ENCODE measurements at places on chromosomes 3 and 15. TPM values are rescaled to one million over a fixed set of nuclear protein-coding genes. Genes with fewer than 3 reads are reported as not detected.

DNA sequence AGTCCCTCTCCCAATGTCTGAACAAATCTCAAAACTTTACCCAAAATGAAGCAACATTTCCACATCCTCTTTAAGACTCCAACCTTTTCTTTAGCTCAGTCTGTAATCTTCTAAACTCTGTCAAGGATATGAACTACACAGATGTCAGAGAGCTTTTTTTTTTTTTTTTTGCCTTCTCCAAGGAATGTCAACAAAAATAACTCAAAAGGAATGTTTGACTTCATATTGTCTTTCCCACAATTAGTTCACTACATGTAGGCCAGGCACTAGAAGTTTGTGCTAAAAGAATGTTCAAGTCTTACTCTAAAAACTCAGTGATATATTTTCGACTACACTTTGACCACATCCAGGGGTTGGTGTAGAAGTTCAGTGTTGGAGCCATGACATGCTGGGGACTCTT, 37.1 kb downstream of the ADAMTS9 start:
- no peak for DNase-seq

DNA sequence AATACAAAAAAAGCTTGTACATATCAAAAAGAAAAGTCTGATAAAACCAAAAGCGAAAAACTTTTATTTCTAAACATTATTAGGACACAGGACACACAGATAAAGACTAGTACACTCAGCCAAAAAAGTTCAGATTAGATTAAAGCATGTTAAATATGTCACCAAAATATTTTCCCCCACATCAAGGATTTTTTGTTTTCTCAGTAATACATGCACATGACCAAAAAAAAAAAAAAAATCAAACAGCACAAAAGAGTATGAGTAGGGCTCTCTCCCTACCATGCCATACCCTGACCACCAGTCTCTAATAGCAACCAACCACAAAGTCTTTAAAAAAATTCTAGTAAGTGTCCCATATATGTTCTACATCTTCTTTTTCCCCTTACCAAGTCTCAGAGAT, 77.4 kb downstream of the LRRFIP2 start:
- no peak for DNase-seq

DNA sequence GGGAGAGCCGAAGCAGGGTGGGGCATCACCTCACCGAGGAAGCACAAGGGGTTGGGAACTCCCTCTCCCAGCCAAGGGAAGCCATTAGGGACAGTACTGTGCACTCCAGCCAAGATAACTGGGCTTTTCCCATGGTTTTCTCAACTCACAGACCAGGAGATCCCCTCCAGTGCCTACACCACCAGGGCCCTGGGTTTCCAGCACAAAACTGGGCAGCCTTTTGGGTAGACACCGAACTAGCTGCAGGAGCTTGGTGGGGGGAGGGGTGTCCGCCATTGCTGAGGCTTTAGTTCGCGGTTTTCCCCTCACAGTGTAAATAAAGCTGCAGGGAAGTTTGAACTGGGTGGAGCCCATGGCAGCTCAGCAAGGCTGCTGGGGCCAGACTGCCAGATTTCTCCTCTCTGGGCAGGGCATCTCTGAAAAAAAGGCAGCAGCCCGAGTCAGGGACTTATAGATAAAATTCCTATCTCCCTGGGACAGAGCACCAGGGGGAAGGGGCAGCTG, 129.6 kb upstream of the LMCD1 start:
- DNase-seq, result no peak

- DNase-seq, result no peak
These were observed 17.0 kb downstream of the PCYT1A start for GRCh38 chr3:196270499-196270898.

The TMOD2 gene
- total RNA-seq, result 3.1 TPM

The CCRL2 gene
- not detected for total RNA-seq

Data from SJCRH30 (cell line).